ENCODE measurements at places on chromosomes 5 and 9. TPM values are rescaled to one million over a fixed set of nuclear protein-coding genes. Genes with fewer than 3 reads are reported as not detected.
A peak's percentile ranks its signal among the peaks of the same experiment; 100 is the strongest.

DNA sequence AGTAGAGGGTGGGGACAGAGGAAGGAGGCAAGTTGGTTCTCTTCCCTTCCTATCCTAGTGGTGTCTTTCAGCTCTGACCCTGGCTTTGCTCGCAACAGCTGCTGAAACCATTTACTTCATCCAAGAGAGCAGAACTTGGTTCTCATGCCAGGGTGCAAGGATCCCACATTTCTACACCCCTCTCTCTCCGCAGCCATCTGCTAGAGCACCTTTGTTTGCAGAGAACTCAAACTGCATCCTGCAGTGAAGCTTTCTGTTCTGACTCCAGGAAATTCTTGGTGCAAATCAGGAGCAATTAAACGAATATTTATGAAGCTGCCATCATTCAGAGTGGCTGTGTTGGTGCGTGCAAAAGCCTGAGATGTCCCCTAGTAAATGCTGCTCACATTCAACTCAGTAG lies 31.9 kb downstream of the NEUROG1 start:
- ATAC-seq: no peak

GRCh38 chr5:32445831-32446614 lies 1.5 kb upstream of the ZFR start:
- ATAC-seq: no peak

GRCh38 chr5:147621016-147621415 lies 111.1 kb upstream of the DPYSL3 start:
- ATAC-seq: no peak

DNA sequence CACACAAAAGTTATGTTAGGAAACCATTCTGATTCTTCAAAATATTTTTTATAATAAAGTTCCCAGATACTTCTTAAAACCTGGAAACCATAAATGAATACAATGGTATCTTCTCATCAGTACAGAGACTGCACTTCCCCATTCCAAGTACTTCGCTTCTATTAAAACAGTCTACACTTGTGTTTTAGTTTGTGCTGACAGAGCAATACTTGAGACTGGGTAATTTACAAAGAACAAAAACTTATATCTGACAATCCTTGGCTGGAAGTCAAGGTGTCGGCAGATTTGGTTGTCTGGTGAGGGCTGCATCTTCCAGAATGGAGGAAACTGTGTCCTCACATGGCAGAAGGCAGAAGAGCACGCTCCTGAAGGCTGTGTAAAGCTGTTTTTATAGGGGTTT lies 70.1 kb downstream of the RFX3 start:
- ATAC-seq: no peak

GRCh38 chr5:159403906-159404681 lies 73.8 kb upstream of the IL12B start:
- ATAC-seq: no peak

- ATAC-seq: no peak
Measured at GRCh38 chr5:124718380-124718789, 28.1 kb downstream of the ZNF608 start.

- ATAC-seq: no peak
Measured at GRCh38 chr9:137370865-137371520, 52.0 kb downstream of the EXD3 start.

GRCh38 chr9:13567833-13568232 lies 288.3 kb upstream of the MPDZ start:
- ATAC-seq: no peak

DNA sequence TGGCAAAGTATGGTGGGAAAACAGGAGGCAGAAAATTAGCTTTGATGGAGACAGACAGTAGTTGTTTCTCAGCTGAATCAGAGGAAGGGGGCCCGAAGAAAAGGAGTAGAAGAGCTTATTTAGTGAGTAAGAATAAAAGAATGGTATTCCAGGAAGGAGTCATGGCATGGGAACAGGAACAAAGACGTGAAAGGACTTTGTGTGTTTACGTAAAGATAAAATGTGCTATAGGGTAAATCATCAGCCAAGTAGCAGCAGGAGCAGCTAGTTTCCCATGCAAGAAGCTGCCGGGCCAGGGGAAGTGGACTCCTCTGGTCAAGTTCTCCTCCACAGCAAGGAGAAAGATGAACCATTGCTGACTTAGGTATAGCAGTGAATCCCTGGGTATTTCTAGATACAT lies 454.5 kb downstream of the HINT1 start:
- ATAC-seq: no peak

- no peak for ATAC-seq
Measured at GRCh38 chr9:72289401-72289800, 75.6 kb downstream of the ZFAND5 start.

DNA sequence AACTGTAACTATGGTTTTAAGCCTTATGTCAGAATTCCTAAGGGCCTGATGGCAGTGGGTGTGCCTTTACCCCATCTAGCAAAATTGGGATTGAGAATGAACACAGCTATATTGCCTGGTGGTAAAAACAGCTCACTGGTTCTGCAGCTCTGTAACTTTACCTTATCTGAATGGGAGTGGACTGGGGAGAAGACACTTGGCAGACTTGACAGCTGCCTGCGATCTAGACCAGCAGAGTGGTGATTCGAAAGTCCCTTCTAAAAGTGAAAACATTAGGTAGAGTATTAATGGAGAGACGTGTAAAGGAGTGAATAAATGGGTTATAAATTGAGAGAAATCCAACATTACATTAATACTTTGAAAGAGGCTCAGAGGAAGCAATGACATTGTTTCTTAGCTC lies 289.1 kb upstream of the EDIL3 start:
- no peak for ATAC-seq

DNA sequence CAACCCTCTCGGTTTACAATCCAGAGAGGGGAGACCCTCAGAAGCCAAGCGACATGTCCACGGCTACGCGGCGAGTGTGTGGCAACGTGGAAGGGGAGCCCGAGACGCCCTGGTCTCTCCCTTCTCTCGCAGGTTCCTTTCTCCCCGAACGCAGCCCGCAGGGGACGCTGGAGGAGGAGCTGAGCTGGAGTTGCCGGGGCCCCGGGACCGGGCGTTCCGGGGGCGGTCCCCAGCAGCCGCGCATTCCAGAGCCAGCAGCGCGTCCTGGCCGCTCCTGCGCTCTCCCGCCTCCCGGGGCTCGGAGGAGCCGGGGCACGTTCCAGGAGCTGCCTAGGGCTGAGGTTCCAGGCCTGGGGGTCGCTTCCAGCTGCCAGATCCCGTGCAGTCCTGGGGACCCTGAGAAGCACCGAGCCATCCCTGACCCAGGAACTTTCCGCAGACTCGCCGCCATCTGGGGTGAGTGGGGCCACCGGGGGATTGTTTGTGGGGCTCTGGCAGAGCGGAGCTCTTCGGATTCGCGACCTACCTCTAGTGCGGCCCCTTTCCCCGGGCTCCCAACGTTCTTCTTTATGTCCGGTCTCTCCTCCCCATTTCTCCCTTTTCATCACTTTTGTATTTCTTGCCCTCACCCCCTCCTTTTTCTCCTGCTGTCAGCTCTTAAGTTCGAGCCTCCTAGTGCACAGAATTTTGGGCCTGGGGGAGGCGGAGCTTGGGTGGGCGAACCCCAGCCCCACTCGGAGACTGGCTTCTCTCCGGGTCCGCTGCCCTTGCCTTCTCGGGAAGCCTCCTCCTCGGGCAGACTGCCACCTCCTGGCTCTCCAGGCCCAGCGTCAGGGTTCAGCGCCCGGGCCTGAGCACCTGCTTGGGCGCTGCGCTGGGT lies at the start of gene SMIM3:
TSS of gene SMIM3 (plus strand) at position 241 of the 880 bp plus-strand sequence. CDS start 16,684 bp downstream, outside the sequence.
- peak; percentile 41 for ATAC-seq

DNA sequence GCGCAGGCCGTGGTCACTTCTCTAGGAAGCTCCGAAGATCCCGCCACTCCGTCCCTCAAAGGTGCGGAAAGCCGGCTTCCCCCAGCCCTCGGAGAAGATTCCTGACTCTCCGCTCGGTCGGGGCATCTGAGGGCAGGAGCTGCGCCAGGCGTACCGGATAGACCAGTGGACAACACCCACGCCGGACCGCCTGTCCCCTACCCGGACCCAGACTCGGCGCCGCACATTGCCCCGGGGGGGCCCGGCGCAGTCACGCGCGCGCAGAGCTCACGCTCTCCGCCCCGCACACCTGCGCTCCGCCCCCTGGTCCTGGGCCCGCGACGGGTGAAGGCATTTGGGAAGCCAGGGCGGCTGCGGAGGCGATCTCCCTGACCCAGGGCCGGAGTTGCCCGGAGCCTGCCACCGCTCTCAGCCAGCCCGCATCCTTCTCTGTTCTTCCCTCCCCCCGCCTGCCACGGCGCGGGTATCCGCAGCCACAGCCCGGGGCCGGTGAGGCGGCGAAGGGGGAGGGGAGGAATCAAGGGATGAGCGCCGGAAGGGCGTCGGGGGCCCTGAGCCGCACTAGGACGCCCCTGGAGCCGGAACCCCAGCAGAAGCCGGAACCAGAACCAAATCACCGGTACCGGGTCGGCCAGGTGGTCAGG lies 448 bp downstream of the RELL2 start:
- peak; percentile 44 for ATAC-seq

GRCh38 chr5:38387161-38387560 lies 128.8 kb downstream of the EGFLAM start:
- ATAC-seq: no peak

DNA sequence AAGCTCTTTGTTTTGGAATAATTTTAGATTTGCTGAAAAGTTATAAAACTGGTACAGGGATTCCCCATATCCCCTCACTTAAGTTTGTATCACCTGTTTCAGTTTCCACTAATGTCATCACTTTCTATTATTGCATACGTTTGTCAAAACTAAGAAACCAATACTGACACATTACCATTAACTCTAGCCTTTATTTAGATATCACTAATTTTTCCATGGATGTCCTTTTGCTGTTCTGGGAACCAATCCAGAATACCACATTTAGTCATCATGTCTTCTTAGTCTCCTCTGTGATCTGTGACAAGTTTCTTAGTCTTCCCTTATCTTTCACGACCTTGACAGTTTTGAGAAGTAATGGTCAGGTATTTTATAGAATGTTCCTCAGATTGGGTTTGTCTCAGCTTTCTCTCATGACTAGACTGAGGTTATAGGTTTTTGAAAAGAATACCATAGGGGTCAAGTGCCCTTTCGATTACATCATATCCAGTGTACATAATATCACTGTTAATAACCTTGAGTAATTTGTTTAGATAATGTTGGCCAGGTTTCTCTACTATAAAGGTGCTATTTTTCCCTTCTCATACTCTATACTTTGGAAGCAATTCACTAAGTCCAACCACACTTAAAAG lies 51.9 kb upstream of the NMUR2 start:
- ATAC-seq: no peak

DNA sequence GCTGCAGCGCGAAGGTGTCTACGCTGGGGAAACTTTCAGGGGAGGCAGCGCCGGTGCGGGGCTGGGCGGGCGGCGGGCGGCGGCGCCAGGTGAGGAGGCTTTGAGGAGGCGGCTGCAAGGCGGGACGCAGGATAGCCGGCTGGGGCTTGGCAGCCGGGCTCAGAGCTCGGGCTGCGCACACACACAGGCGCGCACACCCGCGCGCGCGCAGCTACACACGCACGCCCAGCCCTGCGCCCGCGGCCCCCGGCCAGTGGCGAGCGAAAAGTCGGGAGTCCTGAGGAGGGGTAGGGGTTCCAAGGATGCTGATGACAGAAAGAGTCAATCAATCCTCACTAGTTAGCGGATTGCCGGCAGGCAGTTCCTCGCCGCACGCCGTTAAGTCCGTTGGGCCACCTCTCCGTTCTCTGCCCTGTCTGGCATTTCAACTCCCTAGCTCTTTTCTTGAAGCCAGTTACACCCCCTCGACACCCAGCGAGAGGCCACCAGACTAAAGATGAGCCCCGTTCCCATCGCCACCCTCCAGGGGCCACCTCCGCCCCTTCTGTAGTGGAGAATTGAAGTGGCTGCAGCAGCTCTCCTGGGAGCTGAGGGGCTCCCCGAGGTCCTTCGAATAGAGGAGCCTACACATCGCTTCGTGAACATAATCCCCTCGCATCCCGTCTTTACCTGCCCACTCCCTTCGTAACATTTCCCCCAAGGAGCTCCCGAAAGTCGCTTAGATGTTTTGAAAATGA lies 1640.3 kb upstream of the C9orf72 start:
- no peak for ATAC-seq

DNA sequence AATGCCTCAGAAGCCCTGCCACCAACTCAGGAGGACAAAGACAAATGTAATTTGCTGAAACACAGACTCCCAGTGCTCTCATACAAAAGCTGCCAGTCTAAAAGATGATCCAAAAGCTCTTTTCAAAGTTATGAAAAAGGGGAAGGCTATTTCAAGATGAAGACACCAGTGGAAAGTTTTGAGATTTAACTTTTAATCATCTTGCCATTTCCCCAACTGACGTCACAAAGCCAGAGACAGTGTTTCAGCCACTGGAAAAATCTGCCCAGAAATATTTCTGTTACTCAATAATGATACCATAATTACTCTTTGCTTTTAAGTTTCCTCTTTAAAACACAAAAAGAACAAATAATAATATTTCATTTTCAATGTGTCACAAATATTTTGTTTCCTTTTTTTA lies 20.9 kb downstream of the ENG start:
- peak; percentile 21 for ATAC-seq

- no peak for ATAC-seq
Measured at GRCh38 chr5:2168601-2169429, 286.1 kb upstream of the IRX4 start.

DNA sequence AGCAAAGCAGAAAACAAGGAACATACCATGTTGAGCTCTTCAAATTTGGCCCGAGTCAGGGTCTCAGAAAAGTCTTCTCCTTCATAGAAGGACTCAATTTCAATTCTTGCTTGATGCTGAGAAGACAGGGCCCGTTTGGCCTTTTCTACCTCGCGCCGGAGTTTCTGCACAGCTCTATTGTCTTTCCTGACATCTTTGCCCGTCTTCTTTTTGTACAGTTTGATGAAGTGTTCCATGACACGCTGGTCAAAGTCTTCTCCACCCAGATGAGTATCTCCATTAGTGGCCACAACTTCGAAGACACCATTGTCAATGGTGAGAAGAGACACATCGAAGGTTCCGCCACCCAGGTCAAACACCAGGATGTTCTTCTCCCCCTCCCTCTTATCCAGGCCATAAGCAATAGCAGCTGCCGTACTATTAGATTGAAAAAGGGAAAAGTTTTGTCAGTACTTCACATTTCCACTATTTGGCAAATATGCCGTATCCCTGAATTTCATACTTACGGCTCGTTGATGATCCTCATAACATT lies 2.2 kb downstream of the HSPA5 start:
- no peak for ATAC-seq

DNA sequence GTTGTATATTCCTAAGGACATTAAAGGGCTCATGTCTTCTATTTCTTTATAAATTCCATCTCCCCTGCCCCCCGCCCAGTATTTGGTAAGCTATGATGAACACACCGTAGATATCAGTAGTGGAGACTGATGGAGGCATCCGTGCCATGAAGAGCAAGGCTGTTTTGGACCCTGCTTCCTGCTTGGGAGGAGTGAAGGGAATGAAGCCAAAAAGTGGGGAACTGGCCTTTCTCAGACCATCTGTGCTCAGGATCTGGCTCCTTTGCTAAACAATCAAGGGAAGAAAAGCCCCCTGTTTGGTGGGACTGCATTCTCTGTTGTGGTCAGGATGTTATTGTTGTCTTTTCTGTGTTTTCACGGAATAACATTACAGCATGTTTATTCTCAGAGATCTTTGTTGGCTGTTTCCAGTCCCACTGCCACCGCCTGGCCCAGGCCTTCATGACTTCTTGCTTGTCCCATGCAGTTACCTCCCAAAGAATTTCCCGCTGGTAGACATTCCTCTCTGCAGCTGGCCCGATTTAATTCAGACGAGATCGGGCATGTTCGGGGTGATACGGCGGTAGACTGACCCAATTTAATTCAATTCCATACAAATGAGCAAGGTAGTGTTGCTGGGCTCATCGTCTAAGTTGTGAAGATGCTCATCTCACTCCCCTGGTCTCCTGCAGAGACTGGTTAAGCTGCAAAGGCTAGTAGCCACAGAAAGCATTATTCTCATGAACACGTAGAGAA lies 31.4 kb upstream of the ANKH start:
- ATAC-seq: no peak

The CCL27 gene
- total RNA-seq: 0.78 TPM

The PARP8 gene
- total RNA-seq: 32.4 TPM

The ZNF462 gene
- total RNA-seq: 2.6 TPM

The TAF1L gene
- 0.06 TPM for total RNA-seq

The MOB3B gene
- 0.24 TPM for total RNA-seq

The TAS2R1 gene
- not detected for total RNA-seq
